ENCODE measurements at places on chromosomes 12 and 14. TPM values are rescaled to one million over a fixed set of nuclear protein-coding genes. Genes with fewer than 3 reads are reported as not detected.

- peak; percentile 2 for DNase-seq
These were observed 158.0 kb downstream of the KCNA5 start for GRCh38 chr12:5201554-5202218.

DNA sequence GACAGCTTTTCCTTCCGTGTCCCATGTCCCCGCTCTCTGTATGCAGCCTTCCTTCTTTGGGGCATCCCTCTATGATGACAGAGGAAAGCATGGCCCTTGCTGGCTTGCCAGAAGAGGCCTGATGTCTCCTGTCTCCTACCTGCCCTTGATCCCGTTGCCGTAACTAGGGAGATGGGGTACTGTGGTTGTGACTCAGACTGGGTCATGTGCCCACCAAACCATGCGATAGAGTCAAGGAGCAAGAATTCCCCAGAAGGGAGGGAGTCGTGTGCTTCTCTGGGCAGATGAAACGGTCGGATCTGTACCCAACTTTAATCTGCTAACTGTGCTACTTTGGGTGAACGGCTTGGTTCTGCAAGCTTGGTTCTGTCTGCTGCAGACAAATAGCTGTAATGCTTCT lies 99.1 kb upstream of the DYNC1H1 start:
- no peak for DNase-seq

GRCh38 chr12:96670334-96670899 lies 181.0 kb downstream of the CFAP54 start:
- no peak for DNase-seq

- DNase-seq, result no peak
These were observed 23.1 kb downstream of the RHOF start for GRCh38 chr12:121770388-121770787.

Gene LRRK2
- total RNA-seq, result not detected

Gene RNU4-1
- under 0.01 TPM for total RNA-seq

DNA sequence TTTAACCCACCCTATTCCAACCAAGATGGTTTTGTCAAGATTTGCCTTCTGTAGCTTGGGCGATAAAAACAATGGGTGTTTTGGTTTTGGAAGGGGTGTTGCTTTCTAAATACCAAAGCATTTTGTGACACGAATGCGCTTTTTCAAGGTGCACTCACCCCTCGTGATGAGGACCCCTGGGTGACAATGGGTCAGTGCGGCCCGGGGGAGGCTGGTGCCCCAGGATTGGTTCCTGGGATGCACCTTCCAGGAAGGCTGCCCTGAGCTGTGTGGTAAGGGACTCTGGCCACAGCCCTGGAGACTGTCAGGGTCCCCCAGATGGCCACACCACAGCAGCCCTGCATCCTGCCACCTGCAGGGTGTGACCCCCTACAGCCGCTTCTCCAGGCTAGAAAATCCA lies 180.6 kb upstream of the MYL2 start:
- DNase-seq, result no peak

All from PC-3 (cell line).